ENCODE measurements at places on chromosomes 4 and X.

- DNase-seq = no peak
Observed at GRCh38 chr4:120844528-120844921, 78.0 kb downstream of the PRDM5 start.

- DNase-seq = no peak
Observed at GRCh38 chr4:176044589-176044951, 21.1 kb upstream of the WDR17 start.

GRCh38 chrX:96379951-96380350 is 304.7 kb upstream of the DIAPH2 start:
- DNase-seq = no peak

- DNase-seq = peak; percentile 79
Observed at GRCh38 chrX:11770320-11770719, 12.3 kb downstream of the MSL3 start.

DNA sequence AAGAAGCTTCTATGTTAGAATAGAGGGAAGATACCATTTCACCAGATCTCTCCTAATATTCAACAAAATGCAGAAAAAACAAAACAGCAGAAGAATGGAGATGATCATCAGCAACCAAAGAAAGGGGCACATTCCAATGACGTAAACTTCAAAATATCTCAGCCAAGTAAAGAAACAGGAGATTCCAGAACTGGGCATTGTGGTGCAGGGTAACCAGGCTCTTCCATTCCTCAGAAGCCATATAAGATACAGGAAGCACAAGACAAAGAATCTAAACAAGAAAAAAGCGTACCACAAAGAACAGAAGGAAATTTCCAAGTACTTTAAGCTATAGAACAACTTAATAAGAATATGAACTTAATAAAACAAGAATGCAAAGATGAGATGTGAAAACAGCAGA is 6.9 kb upstream of the ARMCX4 start:
- DNase-seq = no peak

DNA sequence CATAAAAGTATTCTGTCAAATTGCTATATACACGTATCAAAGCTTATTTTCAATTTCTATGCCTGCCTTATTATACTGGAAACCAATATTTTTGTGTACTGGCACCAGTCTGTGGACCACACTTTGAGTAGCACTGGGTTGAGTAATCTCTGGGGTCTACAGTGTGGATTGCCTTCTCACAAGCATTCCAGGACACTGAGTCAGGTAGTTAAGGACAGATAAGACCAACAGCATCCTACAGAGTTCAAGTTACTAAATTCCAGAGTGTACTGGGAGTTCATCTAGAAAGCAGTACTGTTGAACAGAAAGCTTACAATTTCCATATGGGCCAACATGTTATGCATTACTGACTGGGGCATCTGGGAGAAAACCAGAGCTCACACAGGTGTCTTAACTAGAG is 61.8 kb downstream of the VMA21 start:
- DNase-seq = no peak

- DNase-seq = no peak
Observed at GRCh38 chr4:109016200-109016599, 253.3 kb upstream of the ETNPPL start.

- DNase-seq = no peak
Observed at GRCh38 chr4:139540161-139540560, 15.9 kb downstream of the SETD7 start.

GRCh38 chrX:97026406-97026805 is 142.7 kb downstream of the RPA4 start:
- peak; percentile 8 for DNase-seq

DNA sequence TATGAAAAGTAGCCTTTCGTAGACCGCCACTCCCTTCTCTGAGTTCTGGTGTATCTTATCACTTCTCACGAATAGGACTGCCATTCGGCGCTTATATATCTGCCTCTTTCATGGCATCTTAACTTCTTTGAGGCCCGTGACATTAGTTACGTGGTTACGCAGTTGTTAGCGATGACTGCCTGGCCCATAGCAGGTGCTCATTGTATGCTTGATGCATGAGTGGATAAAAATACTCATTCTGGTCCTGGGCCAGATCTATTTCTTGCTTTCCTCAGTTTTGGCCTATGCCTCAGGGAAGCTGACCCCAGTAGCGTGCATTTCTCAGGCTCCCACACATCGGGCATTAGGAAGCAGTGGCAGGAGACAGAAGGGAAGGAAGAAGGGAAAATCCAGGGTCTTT is 60.7 kb upstream of the PITX2 start:
- DNase-seq = no peak

- DNase-seq = no peak
Observed at GRCh38 chr4:38306482-38307071, 346.4 kb downstream of the PTTG2 start.

- no peak for DNase-seq
Observed at GRCh38 chr4:19583827-19584569, 667.7 kb upstream of the SLIT2 start.

DNA sequence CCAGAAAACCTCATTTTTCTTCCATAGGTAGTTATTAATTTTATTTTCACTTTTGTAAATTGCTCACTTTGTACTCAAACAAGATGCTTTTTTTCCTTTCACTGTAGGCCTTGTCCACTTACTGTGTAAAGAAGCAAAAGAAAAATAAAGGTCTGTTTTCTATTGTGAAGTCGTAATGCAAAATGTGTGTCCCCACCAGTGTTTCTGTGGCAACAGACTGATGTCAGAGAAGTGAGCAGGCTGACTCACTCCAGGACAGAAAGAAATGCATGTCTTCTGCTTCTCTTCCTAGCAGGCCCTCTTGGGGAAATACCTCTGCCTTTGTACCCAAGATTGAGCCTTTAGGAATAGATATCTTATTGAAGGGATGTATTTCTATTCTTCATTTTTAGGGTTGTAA is 30.3 kb downstream of the INPP4B start:
- peak; percentile 77 for DNase-seq

- DNase-seq = no peak
Observed at GRCh38 chrX:131792356-131792749, 230.7 kb upstream of the STK26 start.

- DNase-seq = no peak
Observed at GRCh38 chr4:115607311-115607710, 493.9 kb upstream of the NDST4 start.

GRCh38 chr4:140309124-140309870 is 64.1 kb upstream of the SCOC start:
- no peak for DNase-seq

DNA sequence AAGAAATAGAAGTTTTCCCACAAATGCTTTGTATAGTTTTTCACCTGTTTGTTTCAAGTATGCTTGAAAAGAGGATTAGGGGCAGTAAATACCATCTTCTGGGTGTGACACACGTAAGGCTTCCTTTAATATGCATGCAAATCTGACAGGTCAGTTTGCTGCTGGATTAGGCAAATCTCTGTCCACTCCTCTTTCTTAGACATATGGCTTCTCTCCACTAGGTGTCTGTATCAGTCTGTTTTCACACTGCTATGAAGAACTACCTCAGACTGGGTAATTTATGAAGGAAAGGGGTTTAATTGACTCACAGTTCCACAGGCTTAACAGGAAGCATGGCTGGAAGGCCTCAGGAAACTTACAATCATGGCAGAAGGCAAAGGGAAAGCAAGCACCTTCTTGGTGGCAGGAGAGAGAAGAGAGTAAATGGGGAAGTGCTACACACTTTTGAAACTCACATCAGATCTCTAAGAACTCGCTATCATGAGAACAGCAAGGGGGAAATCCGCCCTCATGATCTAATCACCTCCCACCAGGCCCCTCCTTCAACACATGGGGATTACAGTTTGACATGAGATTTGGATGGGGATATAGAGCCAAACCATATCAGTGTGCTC is 66.9 kb downstream of the TAB3 start:
- peak; percentile 58 for DNase-seq

GRCh38 chr4:9979101-9979701 is 42.1 kb downstream of the SLC2A9 start:
- no peak for DNase-seq

DNA sequence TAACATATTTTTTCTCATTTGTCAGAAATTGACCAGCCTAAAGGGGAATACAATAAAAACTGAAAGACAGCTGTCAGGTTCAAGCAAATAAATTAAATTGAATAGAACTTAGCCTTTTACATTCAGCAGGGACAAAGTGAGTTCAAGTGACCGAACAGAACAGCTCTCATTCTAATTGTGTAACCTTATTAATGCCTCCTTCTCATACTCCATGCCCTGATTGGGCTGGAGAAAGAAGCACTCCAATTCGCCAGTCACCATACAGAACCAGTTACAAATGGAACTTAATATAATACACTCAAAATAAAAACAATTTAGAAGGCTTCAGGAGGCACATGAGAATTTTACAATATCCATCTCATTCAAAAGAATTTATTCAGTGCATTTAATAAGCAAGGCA is 8.0 kb downstream of the PPP3CA start:
- DNase-seq = no peak

DNA sequence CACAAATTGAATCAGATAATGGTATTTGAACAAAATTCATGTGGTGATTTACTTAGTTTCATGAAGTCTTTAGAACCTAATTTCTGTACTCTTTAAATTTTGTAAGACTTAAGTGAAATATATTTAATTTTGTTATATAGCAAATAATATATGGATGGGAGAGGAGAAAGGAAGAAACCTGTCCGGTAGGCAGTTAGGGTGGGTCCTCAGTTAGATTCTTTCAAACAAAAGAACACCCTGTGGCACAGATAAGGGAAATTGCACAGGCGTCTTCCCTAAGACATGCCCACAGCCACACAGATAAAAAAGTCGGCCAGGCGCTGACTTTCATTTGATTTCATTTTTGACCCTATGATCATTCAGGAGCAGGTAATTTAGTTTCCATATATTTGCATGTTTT is 25.1 kb upstream of the CTSO start:
- no peak for DNase-seq

DNA sequence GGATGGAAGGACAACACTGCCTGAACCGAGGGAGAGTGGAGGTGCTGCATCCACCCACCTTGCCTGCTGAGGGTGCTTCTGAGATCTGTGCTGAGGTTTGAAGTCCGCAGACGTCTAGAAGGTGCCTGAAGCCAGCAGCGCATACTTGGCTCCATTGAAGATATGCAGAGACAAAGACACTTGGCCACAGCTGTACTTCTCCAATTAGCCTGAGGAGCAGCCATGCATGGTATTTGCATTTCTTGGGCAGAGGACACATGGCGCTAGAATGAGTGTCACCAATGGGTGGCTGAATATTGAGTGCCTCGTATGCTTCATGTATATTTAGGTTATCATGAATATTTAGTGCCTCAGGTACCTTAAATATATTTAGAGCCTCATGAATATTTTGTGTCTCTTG is 128.7 kb upstream of the ATP6AP2 start:
- no peak for DNase-seq

DNA sequence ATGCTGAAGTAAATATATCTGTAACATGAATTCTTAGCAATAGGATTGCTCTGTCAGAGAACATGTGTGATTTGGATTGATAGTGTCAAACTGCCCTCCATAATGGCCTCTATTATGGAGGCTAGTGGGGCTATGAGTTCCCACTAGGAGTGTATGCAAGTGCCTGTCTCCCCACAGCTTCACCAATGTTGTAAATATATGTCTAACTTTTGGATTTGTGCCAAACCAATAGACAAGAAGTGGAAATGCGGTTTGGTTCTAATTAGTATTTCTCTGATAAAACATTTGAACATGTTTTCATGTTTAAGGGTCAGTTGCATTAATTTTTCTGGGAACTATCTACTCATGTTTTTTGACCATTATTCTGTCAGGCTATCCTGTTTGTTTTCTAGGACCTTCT is 28.1 kb downstream of the GPAT3 start:
- DNase-seq = peak; percentile 84

DNA sequence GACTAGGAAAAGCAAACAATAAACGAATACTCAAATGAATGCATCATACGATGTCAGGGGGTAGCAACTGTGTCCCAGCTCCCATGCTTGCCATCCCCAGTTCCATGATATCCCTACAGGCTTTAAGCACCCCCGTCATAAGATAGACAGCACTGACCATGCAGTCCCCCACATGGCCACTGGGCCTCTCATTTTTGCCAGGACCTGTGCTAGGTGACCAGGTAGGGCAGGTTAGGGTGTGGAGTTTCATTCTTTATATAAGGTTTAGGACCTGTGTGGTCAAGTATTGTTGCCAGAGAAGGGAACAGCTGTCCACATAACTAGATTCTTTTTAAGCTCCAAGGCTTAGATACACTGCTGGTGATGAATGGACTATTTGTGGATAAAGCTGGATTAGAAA is 9.7 kb downstream of the PPEF2 start:
- DNase-seq = peak; percentile 9

GRCh38 chrX:16695079-16695676 is 17.3 kb downstream of the CTPS2 start:
- peak; percentile 67 for DNase-seq

DNA sequence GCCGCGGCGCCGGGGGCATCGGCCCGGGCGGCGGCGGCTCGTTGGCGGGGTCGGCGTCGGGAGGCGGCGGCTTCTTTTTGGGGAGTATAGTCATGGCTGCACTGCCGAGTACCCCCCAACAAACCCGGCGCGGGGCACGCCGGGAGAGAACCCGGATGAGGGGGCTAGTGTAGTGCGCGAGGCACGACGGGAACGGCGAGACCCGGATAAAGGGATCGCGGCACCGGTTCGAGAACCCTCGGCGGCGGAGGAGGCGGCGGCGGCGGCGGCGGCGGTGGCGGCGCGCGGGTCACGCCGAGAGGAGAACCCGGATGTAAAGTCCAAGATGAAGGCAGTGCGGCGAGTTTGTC is at the start of gene OTUD5:
Gene OTUD5 (minus strand): TSS at position 131 of the 350 bp plus-strand sequence. CDS start 37 bp downstream, at position 94.
- peak; percentile 87 for DNase-seq

- peak; percentile 59 for DNase-seq
Observed at GRCh38 chr4:179097741-179098140, 1655.5 kb upstream of the AGA start.

- DNase-seq = no peak
Observed at GRCh38 chr4:818106-818921, 7.6 kb downstream of the CPLX1 start.

GRCh38 chr4:104549736-104550135 is 55.0 kb upstream of the CXXC4 start:
- no peak for DNase-seq

- no peak for DNase-seq
Observed at GRCh38 chrX:8845060-8845459, 43.9 kb upstream of the FAM9A start.

GRCh38 chr4:108155373-108155772 is 13.4 kb downstream of the LEF1 start:
- no peak for DNase-seq

DNA sequence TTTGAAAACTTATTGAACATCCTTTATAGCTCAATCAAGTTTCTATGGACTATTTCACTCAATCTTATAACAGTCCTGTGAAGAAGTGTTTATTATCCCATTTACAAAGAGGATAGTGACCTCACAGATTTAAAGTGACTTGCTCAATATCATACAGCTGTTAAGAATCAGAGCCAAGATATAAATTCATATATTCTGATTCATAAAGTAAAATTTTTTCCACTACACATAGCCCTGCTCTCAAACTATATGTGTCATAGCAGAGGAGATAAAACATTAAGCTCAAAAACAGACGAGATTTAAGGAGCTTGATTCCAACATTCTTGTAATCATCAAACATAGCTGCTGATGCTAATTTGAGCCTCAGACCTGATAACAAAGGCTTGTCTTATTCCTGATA is 226.8 kb downstream of the CAMK2D start:
- no peak for DNase-seq
